WTC11 (cell line): ENCODE measurements at places on chromosomes 11 and 22. TPM values are rescaled to one million over a fixed set of nuclear protein-coding genes. Genes with fewer than 3 reads are reported as not detected.

BTG4 gene
- 0.18 TPM in 1 of 3 replicates, not detected in the others for total RNA-seq

SEPTIN5 gene
- 12.6 to 22.4 TPM (median 15.2 TPM) in 3 replicates for total RNA-seq

ACR gene
- total RNA-seq: 0.18 to 0.55 TPM (median 0.46 TPM) in 3 replicates

KDELR3 gene
- total RNA-seq: 5.7 to 10.3 TPM (median 7.7 TPM) in 3 replicates

SHANK2 gene
- 57.5 to 69.3 TPM (median 64.8 TPM) in 3 replicates for total RNA-seq

OR52E2 gene
- not detected in 3 replicates for total RNA-seq

CHCHD10 gene
- 170 to 198 TPM (median 171 TPM) in 3 replicates for total RNA-seq

HEPN1 gene
- not detected in 3 replicates for total RNA-seq

OR4D5 gene
- total RNA-seq: not detected in 3 replicates

BBOX1 gene
- not detected in 3 replicates for total RNA-seq

PRG3 gene
- total RNA-seq: not detected in 3 replicates

PTGDR2 gene
- 0.07 to 0.14 TPM (median 0.14 TPM) in 3 replicates for total RNA-seq

CRYBA4 gene
- total RNA-seq: 0.53 to 1.1 TPM (median 0.81 TPM) in 3 replicates

SERHL2 gene
- 0.37 to 1.1 TPM (median 0.92 TPM) in 3 replicates for total RNA-seq

MPZL2 gene
- 1.2 to 1.8 TPM (median 1.4 TPM) in 3 replicates for total RNA-seq

APOBEC3G gene
- 1.8 to 2.2 TPM (median 2.1 TPM) in 3 replicates for total RNA-seq

PIK3IP1 gene
- 1.6 to 2.1 TPM (median 2.0 TPM) in 3 replicates for total RNA-seq

NCAM1 gene
- total RNA-seq: 5.4 to 5.9 TPM (median 5.5 TPM) in 3 replicates

POGLUT3 gene
- 15.3 to 17.1 TPM (median 16.0 TPM) in 3 replicates for total RNA-seq

DNHD1 gene
- total RNA-seq: 10.5 to 11.5 TPM (median 10.9 TPM) in 3 replicates

SLC22A6 gene
- not detected in 3 replicates for total RNA-seq

TRIM51 gene
- not detected in 3 replicates for total RNA-seq

CHST1 gene
- 2.4 to 2.6 TPM (median 2.4 TPM) in 3 replicates for total RNA-seq

TEX54 gene
- total RNA-seq: 0.44 TPM in 1 of 3 replicates, not detected in the others

MS4A7 gene
- total RNA-seq: 0.25 to 0.46 TPM (median 0.31 TPM) in 3 replicates

TMPRSS13 gene
- total RNA-seq: 0.62 to 1.1 TPM (median 0.63 TPM) in 3 replicates

AIFM3 gene
- total RNA-seq: 2.6 to 3.4 TPM (median 2.8 TPM) in 3 replicates

OR5AL1 gene
- not detected in 3 replicates for total RNA-seq

TUBA8 gene
- total RNA-seq: 0.50 to 1.3 TPM (median 0.72 TPM) in 3 replicates

WNT11 gene
- 0.32 to 0.89 TPM (median 0.79 TPM) in 3 replicates for total RNA-seq
